ENCODE measurements at places on chromosomes 12 and 14.

DNA sequence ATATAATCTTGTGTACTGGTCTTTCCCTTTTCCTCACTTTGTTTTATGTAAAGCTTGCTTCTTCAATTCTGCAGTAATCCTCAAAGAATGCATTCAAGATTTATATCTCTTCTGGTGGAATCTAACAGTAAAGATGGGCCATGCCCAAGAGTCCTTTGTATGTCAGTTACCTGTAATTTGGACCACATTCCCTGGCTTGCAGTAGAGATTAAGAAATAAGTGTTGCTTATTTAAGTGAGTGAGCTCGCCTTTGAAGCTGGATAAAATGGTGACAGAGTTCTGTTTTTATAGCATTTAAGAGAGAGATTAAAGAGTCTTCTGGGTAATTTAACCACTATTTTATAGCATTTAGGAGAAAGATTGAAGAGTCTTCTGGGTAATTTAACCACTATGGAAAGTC lies 262.1 kb upstream of the ATP2B1 start:
- DNase-seq, result no peak

DNA sequence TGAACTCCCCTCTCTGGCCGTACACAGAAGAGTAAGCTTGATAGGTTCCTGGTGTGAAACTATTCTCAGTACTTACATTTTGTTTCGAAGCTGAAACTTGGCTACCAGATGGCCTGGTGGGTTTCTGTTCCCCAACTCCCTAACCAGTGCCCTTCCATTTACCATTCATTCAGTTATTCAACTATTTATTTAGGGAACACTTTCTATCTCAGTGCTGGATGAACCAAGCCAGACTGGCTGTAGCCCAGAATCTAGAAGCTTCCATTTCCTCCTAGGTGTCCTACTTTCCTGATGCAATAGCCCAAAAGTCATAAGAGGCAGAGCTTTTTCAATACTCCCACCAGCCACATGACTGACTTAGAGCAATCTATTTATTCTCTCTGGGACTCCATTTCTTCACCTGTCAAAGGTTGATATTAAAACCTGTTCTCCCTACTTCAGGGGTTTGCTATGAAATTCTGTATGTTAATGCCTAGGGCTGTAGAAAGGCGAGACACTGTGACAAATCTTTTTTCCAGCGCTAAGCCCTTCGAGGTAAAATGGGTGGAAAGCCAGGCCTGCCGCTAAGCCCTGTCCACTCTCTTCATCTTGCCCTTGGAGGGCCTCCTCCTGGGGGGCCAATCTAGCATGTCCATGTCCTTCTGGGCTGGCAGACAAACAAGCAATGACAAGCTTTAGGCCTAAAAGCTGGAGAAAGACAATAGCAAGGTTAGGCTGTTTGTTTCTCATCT lies 8.1 kb upstream of the IRF2BPL start:
- DNase-seq, result no peak

- DNase-seq, result no peak
Measured at GRCh38 chr12:109967383-109968031, 28.7 kb downstream of the GIT2 start.

DNA sequence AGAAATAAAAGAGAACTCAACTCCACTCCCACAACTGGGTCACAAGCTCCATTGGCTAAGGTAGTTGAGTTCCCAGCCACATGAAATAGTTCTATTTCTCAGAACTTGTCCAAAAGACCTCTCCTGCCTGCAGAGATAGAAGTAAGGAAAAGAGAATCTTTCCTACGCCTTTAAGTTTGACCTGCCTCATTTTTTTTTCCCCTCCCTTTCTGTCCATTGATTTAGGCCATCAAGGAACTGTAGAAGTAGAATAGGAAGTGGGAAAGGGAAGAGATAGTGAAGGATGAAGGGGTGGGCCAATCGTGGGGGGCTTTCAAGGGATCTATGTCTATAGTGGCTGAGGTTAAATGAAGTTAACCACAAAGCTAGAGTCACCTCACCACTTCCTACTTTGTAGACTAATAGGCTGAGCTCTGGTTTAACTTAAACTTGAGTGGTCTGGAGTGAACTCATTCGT lies 13.9 kb upstream of the NUDT4 start:
- no peak for DNase-seq

GRCh38 chr12:132593938-132594358 lies 16.4 kb downstream of the LRCOL1 start:
- no peak for DNase-seq

DNA sequence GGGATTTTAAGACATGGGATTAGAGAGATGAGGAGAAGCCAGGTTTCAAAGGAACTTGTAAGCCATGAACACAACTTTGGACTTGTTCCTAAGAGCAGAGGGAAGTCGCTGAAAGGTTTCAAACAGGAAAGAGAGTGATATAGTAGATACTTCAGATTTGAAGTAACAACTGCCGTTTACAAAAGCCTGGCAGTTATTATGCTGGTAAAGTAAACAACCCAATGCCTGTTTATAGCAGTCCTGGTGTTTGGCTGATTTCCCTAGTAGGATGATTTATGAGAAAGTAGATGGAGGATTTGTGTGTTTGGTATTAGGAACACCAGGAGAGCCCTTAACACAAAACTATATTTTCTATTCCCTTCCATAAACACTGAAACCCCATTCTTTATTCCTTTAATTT lies 285.7 kb downstream of the RMST start:
- no peak for DNase-seq

GRCh38 chr14:25570483-25570882 lies 520.5 kb upstream of the STXBP6 start:
- DNase-seq, result no peak

GRCh38 chr14:70350078-70350477 lies 9.4 kb downstream of the COX16 start:
- no peak for DNase-seq

- DNase-seq, result no peak
Measured at GRCh38 chr14:73713803-73714655, at the start of gene PNMA1. TSS of gene PNMA1 (minus strand) at chr14:73714384. CDS start at chr14:73713639, 745 bp downstream.

GRCh38 chr12:39930101-39930500 lies 175.8 kb downstream of the SLC2A13 start:
- no peak for DNase-seq

DNA sequence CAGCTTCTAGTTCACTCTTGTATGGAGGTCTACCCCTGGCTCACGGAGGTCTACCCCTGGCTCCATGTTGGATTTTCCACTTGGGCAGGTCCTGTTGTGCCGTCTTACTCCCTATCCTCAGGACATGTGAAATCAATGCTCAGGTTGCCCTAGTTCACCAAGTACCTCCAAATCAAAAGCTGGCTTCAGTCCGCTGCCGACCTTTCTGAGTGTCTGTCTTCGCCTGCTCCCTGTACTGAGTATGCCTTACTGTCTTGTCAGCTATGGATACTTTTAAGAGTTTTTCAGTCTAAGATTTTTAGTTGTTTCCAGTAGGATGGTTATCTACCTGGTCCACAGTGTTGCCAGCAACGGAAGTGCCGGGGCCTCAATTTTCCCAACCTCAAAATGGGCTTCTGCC lies 40.1 kb upstream of the BCL11B start:
- no peak for DNase-seq

GRCh38 chr12:51729331-51729730 lies 119.2 kb downstream of the FIGNL2 start:
- DNase-seq, result no peak

DNA sequence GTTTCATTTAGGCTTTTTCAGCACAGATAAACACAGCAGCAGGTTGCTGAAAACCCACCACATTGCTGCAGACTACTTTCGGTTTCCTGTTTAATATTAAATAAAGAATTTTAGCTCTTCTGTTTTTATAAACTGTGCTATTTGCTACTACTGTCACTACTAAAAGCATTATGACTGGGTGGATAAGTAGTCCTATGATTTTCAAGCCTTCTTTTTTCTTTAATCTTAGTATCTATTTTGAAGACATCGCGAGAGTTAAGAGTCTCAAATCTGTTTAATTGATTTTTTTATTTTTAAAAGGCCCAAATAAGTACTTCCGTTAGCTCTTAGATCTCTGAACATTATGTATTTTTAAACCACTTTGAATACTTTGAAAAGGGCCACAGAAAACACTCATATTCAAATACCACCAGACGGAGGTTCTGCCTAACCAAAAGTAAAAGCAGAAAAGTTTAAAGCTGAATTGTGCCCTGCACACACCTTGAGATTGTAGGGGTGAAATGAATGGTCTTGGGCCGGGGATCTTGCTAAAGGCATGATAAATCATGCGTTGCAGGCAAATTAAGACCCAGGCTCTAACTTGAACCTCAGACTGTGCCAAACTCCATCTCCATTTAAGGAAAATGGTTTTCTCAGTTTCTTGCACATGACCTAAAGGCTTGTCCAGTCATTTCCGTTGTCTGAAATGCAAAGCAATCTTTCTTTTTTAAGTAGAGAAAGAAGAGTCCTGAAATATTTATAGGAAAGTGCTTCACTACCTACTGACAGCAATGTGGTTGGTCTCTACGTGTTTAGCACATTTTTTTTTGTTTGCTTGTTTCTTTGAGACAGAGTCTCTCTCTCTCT lies 13.6 kb upstream of the FOXN3 start:
- no peak for DNase-seq

GRCh38 chr12:5525783-5526367 lies 94.0 kb downstream of the NTF3 start:
- DNase-seq, result no peak

GRCh38 chr12:21354641-21355040 lies 18.1 kb upstream of the IAPP start:
- DNase-seq, result no peak

DNA sequence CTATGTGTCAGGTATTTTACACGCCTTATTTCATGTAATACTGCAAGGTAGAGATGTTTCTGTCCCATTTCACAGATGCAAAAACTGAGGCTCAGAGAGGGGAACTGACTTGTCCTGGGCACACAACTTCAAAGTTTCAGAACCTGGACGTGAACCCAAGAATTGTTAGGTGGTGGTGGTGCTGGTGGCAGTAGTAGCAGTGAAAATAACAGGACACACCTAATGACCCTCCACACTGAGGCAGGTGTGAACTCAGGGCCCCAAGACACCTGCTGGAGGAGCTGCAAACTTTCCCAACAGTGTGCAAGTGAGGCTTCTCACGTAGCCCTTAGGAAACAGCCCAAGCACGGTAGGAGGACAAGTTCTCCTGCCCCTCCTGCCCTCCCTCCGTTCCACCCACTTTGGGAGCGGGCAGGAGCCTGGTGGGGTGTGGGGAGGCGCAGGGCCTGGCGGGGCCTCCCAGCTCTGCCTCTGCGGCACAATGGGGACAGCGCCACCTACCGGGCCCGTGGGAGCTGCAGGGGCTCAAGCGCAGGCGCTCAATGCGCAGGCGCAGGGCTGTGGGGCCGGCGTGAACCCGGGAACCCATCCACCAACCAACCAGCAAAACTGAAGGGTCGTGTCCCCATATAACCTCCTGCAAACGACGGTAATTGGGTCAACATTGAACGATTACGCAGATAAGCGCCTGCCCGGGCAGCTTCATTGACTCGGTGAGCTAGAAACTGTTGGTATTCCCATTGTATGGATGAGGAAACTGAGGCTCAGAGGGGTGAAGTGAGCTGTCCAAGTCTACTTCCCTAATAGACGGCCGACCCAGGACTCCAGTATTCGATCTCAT lies 12.0 kb upstream of the TRPV4 start:
- no peak for DNase-seq

- no peak for DNase-seq
Measured at GRCh38 chr12:1189163-1189562, 198.1 kb downstream of the ERC1 start.

GRCh38 chr12:93762059-93762719 lies 85.0 kb downstream of the CRADD start:
- DNase-seq, result no peak

DNA sequence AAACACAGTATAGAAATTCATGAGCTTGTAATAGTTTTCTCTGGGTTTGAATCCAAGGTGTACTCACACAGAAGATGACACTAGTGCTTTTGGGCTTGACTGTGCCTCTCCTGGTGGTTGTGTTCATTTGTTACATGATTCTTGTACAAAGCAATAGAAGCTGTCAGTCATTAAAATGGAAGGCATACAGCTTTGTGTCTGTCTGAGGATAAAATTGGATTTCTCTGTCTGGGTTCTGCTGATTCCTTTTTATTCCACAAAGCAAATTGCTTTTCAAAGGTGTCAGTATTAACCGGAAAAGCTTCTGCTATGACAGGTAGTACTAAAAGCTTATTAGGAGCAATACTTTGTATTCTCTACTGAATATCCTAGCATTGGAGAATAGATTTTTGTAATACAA lies 361.2 kb downstream of the SLC6A15 start:
- no peak for DNase-seq

DNA sequence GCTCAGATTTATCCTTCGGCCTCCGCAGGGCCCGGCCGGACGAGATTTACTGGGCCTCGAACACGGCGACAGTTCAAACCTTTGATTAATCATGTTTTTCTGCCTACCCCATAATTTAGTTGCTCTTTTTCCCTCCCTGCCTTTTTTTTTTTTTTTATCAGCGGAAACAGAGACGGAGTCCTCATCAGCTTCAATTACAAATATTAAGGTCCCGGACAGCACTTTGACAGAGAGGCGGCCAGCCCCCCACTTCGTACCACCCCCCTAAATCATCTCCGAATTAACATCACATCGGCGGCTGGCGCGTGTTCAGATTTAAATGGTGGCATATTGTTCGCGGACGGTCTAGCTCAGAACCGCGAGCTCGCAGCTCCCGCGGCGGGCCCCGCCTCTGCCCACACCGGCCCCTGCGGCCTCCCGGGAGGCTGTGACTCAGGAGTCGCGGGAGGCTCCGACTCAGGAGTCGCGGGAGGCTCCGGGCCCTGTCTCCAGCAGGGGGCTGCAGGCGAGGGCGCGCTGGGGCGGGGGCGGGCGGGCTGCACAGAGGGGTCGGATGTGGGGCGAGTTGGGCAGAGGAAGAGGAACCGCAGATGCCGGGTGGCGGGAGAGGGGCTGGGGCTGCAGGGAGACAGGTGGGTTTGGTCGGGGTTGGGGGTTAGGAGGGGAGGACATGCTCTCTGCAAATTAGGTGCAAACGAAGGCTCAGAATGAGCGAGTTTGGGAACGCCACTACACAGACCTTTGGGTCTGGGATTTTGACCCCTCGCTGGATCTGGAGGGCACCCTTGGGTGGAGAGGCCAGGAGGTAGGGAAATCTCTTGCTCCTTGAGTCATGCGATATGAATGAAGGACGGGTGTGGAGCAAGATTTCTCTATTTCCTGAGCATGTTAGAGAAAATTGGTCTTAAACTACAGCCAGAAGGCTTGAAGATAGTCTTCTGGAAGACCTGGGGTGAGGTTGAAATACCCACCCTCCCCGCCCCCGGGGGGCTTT lies 19.6 kb upstream of the ATP5MC2 start:
- DNase-seq, result no peak

- DNase-seq, result no peak
Measured at GRCh38 chr12:41188058-41188840, at the start of gene PDZRN4. TSS of gene PDZRN4 (plus strand) at chr12:41188320.

DNA sequence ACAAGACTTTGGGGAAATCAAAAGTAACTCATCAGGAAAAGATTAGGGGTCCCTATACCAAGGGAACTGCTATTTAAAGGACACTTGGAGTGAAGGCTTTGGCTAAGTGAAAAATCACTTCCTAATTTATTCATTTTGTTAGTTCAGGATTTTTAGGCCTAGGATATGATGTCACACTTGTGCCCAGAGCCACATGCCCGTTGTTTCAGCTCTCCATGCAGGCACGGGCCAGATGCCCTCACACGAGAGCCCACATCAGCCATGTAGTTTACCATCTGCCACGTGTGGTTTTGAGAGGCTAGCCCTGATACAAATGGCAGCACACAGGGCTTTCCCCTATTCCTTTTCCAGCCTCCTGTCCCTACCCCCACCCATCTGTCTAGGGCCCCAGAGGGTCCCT lies 11.9 kb upstream of the LRP1-AS start:
- DNase-seq, result no peak

Measured in esophagus squamous epithelium (tissue), 5 donors.